ENCODE measurements at places on chromosomes 6 and 20.

GRCh38 chr6:168156742-168157265 is 77.8 kb upstream of the FRMD1 start:
- DNase-seq, result no peak

- DNase-seq, result no peak
These were observed 3.2 kb downstream of the GNAS-AS1 start for GRCh38 chr20:58847463-58847862.

DNA sequence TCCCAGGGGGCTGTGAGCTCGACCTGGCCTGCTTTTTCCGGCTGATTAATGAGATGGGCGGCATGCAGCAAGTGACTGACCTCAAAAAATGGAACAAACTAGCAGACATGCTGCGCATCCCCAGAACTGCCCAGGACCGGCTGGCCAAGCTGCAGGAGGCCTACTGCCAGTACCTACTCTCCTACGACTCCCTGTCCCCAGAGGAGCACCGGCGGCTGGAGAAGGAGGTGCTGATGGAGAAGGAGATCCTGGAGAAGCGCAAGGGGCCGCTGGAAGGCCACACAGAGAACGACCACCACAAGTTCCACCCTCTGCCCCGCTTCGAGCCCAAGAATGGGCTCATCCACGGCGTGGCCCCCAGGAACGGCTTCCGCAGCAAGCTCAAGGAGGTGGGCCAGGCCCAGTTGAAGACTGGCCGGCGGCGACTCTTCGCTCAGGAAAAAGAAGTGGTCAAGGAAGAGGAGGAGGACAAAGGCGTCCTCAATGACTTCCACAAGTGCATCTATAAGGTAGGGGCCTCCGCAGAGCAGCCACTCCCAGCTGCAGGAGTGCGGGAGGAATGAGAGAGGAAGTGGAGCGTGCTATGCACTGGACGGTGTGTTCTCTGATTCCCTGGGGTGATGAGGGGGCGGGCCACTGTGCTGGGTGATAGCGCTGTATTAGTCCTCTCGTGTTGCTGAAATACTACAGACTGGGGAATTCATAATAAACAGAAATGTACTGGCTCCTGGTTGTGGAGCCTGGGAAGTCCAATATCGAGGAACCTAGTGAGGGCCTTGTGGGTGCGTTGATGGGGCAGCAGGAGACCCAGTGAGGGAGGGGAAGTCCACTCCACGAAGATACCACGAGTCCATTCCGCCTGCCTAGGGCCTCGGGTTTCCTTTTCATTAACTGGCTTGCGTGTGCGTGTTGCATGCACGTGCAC is 161.7 kb downstream of the DTNBP1 start:
- no peak for DNase-seq

- no peak for DNase-seq
These were observed 93.7 kb downstream of the SULF2 start for GRCh38 chr20:47691625-47692024.

GRCh38 chr6:170510631-170511030 is 42.5 kb downstream of the PSMB1 start:
- DNase-seq, result no peak

DNA sequence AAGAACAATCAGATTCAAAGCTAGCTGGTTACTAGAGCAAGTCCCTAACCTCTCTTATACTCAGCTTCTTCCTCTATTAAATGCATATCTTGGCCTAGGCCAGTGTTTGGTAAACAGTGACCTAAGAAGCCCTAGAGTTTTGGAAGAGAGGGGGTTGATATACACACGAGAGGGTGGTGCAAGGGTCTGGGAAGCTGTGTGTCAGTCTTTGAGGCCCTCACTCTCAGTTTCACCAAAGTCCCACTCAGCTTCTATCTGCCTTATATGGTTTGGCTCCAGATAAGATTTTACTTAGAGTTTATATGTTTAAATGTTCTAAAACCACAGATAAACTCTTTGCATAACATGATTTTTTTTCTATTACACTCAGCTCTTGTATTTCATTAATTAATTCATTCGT is 526.1 kb upstream of the BTBD3 start:
- no peak for DNase-seq

DNA sequence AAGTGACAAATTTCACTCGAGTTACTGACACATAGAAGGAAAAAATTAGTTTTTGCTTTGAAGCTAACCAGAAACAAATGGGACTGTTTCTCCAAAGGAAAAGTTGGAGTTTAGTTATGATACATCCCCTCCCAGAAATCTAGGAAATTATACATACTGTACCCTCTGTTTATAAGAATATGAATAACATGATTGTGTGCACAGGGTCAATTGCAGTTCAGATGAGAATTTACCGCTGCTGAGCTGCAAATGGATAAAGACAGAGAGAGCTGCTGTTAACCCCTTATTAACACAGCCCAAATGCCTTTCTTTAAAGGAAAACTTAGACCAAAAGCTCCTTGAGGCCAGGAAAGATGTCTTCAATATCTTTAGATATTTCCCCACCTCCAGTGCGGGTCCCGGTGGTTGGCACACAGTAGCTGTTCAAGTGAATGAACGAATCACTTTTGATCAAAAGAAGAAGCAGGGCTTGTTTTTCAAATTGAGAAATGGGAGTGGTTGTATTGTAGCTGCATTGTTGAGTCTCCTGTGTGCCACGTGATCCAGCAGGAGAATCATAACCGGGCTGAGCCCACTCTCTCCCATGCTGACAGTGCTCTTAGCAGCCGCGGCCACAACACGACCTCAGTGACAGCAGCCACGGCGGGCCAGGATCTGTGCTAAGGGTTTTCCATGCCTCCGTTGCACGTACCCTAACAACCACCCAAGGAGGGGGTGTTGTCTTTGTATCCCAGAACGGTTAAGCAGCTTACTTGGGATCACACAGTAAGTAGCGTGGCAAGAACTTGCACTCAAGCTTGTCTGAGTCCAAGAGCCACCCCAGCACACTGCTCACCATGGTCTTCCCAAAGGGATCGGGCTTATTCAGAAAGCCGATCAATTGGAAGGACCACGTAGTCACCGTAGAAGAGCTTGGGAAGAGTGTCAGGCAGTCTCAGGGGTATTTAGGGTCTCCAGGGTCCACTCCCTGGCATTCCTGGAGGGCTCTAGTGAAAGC is 53.5 kb upstream of the BMP6 start:
- DNase-seq, result no peak

- no peak for DNase-seq
These were observed 106.4 kb downstream of the ASCC3 start for GRCh38 chr6:100774681-100775080.

- DNase-seq, result no peak
These were observed 46.4 kb upstream of the ADTRP start for GRCh38 chr6:11824986-11825385.

GRCh38 chr6:70133246-70133645 is 169.6 kb downstream of the COL9A1 start:
- no peak for DNase-seq

DNA sequence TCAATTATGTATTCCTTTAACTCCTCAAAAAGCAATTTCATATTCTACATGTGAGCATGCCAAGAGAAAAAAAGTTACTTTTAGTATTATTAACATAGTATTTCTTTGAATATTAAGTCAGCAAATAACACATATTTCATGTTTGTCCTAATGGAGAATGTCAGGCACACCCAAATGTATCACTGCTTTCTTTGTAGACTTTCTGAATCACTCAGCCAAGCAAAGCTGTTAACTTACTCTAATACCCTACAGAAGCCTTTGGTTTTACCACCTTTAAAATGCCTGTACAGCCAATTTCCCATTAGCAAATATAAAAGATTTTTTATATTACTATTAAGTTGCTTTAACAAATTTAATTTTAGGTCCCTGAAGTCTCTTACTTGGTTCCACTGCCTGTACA is 23.8 kb downstream of the FRK start:
- DNase-seq, result no peak

- no peak for DNase-seq
These were observed 203.2 kb downstream of the ISM1 start for GRCh38 chr20:13424174-13424833.

DNA sequence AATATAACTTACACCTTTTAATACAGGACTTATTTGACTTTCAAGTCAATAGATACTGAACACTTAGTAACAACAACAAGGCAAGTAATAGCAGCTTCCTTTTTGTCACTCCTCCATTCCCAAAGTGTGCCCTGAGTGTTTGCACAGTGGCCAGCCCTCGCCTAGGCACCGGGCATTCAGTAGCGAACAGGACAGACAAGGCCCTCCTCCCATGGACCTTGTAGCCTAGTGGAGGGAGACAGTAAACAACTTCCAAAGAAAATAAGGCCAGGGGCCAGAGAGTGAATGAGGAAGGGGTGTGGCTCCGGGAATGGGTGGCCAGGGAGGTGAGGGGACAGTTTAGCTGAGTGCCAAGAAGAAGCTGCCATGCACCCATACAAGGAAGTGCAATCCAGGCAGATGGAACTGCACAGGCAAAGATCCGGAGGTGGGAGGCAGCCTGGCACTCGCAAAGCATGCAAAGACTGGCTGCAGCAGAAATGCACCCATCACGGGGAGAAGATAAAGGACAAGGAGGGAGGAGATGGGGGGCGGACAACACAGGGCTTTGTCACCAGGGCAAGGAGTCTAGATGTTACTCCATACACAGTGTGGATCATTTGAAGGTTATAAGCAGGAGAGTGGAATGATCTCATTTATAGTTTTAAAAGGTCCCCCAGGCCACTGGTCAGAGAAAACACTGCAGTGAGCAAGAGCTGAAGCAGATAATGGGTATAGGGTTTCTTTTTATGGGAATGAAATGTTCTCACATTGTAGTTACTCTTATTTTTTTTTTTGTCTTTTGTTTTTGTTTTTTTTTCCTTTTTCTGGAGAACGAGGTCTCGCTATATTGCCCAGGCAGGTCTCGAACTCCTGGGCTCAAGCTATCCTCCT is 32.2 kb downstream of the ATP9A start:
- no peak for DNase-seq

GRCh38 chr6:157219201-157220200 is 103.8 kb downstream of the TMEM242 start:
- no peak for DNase-seq

- no peak for DNase-seq
These were observed 4.3 kb upstream of the RFX6 start for GRCh38 chr6:116872771-116873170.

Measured in dermis microvascular lymphatic vessel endothelial cell (primary cell).